GDM1 (cell line): ENCODE measurements at places on chromosomes 5 and 9.
A peak's percentile ranks its signal among the peaks of the same experiment; 100 is the strongest.

DNA sequence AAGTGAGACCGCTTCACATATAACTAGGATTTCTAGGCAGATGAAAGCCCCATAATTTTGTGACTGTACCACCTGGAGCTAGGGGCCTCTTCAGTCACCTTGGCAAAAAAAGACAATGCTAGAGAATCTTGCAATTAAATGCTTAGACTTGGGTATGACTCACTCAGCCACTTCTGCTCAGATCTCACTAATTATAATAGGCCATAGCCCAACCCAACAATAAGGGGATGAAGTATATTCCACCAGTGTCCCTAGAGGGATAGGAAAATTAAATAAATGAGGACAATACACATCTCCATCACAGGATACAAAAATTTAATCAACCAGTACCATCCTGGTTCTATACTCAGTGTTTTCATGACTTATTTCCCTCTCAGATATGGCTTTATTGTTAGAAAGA is 1079.9 kb upstream of the C9orf72 start:
- no peak for DNase-seq

DNA sequence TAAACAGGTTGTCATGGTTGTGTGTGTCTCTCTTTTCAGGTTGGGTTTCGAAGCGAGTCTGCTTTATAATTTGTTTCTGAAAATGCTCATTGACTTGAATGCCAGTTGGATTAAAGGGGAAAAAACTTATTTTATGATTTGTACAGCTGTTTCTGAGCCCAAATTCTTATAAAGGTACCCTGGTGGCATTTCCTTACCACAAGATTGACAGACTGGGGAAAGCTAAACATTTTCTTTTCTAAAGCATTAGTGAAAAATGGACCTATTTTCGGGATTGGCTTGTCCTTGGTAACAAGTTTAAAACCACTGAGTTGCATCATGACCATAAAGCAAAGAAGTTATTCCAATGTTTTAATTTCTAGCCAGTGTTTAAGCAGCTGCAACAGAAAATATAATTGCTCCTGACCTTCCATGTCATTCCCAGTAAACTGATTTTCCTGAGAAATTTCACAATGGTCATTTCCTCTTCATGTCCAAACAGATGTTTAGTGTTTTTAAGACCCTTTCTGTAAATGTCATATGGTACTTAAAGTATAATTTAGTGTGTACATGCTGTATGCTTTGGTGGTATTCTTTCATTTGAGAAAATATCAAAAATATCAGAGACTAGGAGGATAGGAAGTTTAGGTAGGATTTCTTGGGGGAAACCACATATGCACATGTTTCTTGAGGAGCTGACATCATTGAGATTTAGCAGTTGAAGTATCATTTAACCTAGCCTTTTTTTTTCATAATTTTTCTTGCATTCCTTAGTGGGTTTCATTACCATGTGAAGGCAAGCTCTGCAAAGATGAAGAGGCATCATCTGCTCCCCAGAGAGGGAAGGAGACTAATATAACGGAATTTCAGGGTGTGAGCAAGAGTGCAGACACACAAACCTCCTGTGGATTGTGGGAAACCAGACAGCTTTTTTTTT is 667.1 kb upstream of the RGMB start:
- no peak for DNase-seq

DNA sequence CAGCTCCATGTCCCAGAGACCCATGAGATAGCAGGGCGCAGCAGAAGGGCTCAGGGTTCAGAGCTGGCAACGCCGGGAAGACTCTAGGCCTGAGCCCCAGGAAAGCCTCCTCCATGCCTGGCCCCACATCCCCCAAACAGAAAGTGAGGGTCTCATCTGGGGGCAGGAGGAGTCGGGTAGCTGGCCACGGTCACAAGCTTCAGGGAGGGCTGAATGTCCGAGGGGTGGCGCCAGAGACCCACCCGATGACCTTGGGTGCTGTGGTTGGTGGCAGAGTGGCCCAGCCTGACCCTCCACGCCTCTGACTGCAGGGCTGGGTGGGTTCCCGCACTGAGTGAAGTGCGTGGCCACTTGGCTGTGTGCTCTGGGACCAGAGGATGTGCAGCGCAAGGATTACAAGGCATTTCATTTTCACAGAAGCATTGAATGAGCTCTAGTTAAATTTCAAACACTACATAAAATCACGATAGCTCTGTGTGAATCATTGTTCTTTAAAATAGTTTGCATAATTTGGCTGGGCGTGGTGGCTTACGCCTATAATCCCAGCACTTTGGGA is 3.0 kb downstream of the C8G start:
- DNase-seq: peak; percentile 16

DNA sequence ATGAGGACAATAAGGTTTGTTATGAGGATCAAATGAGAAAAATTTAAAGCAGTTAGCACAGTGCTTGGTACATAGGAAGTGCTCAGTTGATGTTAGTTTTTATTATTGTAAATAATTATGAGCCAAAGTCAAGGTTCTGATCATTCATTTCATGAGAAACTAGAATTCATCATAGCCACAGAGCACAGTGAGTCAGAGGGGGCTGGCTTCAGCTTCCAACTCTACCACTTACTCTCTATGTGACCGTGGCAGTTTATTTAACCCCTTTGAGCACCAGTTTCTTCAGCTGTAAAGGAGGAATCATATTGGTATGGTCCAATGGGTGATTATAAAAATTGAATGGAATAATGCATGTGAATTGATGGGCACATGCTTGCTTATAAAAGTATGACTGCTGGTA is 39.4 kb downstream of the KLHL3 start:
- DNase-seq: no peak

- DNase-seq: no peak
These were observed 45.6 kb upstream of the RNF130 start for GRCh38 chr5:180117000-180117725.

DNA sequence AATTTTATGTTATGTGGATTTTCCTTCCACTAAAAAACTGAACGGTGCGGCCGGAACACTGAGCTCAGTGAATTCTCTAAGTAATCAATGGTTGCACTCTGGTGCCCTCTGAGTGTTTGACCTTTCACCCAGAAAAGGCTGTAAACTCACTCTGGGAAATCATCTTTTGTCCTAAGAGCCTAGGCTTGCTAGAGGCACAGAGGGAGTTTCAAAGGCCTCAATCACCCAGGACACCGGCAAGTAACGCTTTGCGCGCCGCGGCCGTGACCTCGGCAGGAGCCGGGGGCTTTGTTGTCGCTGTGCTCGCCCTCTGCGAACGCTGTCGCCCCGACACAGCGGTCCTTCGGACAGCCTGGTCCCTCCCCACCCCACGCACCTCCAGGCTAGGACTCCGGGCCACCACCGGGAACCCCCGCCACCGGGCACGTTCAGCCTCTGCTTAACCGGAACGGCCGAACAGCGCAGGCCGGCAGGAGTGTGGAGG is 703 bp downstream of the ISCA1 start:
- no peak for DNase-seq

GRCh38 chr5:94747371-94747770 is 128.9 kb downstream of the SLF1 start:
- no peak for DNase-seq

- DNase-seq: no peak
These were observed 218.1 kb upstream of the CD180 start for GRCh38 chr5:67414712-67415111.

DNA sequence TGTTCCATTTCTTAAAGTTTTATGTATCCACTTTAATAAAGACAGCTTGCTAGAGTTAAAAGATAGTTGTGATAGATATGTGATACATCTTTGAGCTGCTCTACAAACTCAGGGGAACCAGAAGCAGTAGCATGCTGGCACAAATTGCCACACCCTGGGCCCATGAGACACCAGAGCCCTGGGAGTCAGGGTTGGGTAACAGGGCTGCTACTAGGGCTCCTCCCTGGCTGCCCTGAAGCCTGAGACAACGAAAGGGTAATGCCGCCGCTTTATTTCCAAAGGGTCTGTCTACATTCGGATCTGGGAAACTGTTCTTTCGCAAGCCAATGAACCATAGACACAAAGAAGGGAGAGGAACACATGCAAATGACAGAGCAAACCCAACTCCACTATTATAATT is 29.2 kb downstream of the PTPN3 start:
- no peak for DNase-seq

- no peak for DNase-seq
These were observed 245.1 kb upstream of the C9orf72 start for GRCh38 chr9:27818348-27818747.
